ENCODE measurements at places on chromosomes 2 and 18. TPM values are rescaled to one million over a fixed set of nuclear protein-coding genes. Genes with fewer than 3 reads are reported as not detected.

GRCh38 chr2:232628466-232629128 lies 4.8 kb upstream of the EFHD1 start:
- no peak for DNase-seq

GRCh38 chr2:33001823-33002222 lies 55.1 kb downstream of the LTBP1 start:
- no peak for DNase-seq

- DNase-seq, result peak; percentile 85
Observed at GRCh38 chr2:32009516-32010256, 1.1 kb downstream of the MEMO1 start.

- no peak for DNase-seq
Observed at GRCh38 chr2:240885566-240885965, 10.4 kb downstream of the MAB21L4 start.

SOX11 gene
- 71.7 TPM for total RNA-seq

LYPD6 gene
- total RNA-seq, result 2.1 TPM

MC4R gene
- not detected for total RNA-seq

Data from osteocyte (in vitro differentiated cells).